Thoracic aorta (tissue), 2 donors: ENCODE measurements at places on chromosomes 2 and 18. TPM values are rescaled to one million over a fixed set of nuclear protein-coding genes. Genes with fewer than 3 reads are reported as not detected.

EGR4 gene
- total RNA-seq: not detected

TEKT4 gene
- not detected for total RNA-seq

LYPD1 gene
- 0.28 TPM for total RNA-seq

DAW1 gene
- total RNA-seq: 1.2 TPM

STPG4 gene
- total RNA-seq: not detected

NTSR2 gene
- not detected for total RNA-seq

ABCG8 gene
- not detected for total RNA-seq

GNAL gene
- 4.2 TPM for total RNA-seq

ANKRD30BL gene
- total RNA-seq: not detected

CRACDL gene
- 5.9 TPM for total RNA-seq

GCG gene
- not detected for total RNA-seq

RBM45 gene
- total RNA-seq: 18.3 TPM

DNA sequence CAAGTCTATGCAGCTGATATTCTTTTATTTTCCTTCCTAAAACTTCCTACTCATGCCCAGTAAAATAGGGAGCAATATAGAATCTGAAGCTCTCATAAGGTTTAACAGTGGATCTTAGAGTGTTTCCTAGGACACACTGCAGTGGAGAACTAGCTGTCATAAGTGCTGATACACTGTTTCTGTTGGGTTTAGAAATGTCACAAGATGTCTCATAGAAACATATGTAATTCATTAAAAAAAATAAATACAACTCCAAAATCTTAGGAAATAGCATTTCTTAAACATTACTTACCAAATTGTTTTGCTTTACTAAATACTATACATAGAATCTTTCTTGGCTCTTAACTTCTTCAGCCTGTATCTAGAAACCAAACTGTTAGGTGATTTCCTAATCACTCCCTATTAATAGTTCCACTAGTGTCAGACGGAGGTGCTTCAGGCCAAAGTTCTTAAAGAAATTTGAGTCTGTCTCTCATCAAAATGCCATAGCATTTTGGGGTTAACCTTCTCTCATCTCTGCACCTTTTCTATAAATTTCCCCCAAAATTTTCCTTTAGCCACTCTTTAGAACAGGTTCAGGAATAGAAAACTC, 93.7 kb downstream of the CERKL start:
- no peak for DNase-seq

GRCh38 chr2:46328829-46329228, 31.6 kb downstream of the EPAS1 start:
- DNase-seq: no peak

DNA sequence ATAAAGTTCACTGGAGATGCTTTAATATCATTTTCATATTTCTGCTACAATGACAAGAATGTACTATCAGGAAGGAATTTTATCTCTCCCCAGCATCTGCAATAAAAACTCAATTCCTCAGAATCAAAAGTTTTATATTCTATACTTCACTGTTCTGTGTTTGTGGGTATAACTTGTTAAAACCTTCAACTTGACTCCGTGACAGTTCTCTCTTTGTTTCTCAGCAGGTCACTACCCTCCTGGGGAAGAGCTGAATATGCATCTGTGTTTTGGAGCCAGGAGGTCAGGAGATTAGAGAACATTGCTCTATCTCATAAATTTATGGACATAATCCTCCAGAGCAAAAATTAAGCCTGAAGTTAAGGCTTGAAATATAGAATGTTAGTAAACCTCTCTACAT, 411.4 kb downstream of the TRIB2 start:
- DNase-seq: no peak

GRCh38 chr2:215530191-215530968, 94.5 kb upstream of the FN1 start:
- DNase-seq: no peak

DNA sequence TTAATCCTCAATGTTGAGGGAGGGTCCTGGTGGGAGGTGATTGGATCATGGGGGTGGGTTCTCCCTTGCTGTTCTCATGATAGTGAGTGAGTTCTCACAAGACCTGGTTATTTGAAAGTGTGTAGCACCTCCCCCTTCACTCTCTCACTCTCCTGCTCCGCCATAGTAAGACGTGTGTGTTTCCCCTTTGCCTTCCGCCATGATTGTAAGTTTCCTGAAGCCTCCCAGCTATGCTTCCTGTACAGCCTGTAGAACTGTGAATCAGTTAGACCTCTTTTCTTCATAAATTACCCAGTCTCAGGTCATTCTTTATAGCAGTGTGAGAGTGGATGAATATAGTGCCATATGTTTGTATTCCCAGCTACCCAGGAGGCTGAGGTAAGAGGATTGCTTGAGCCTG, 9.6 kb downstream of the IL1B start:
- no peak for DNase-seq

- DNase-seq: no peak
These were observed 350.7 kb upstream of the MYT1L start for GRCh38 chr2:2681711-2682251.

DNA sequence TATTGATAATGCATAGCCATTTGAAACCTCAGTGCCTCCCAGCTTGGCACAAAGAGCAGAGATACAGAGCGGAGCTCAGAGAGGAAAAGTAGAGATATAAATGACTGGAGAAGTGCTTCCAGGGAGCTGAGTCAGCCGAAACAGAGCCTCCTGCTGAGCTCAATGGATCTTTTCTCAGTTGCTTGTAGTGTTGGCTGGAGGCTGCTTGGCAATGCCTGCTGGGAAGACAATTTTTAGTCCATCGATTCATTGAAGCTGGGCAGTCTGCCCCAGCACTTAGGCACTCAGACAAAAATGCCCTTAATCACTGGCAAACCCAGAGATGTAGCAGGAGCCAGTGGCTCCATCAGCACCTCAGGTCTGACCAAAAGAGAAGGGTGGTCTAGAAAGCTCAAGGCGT, 81.3 kb upstream of the SETBP1 start:
- no peak for DNase-seq

- no peak for DNase-seq
These were observed 105.0 kb downstream of the FIGN start for GRCh38 chr2:163630836-163631235.

GRCh38 chr18:31666055-31666454, 18.3 kb downstream of the B4GALT6 start:
- no peak for DNase-seq

- DNase-seq: no peak
These were observed 55.3 kb downstream of the DCC start for GRCh38 chr18:52395146-52395852.

GRCh38 chr2:241011751-241012510, 13.5 kb downstream of the SNED1 start:
- no peak for DNase-seq

DNA sequence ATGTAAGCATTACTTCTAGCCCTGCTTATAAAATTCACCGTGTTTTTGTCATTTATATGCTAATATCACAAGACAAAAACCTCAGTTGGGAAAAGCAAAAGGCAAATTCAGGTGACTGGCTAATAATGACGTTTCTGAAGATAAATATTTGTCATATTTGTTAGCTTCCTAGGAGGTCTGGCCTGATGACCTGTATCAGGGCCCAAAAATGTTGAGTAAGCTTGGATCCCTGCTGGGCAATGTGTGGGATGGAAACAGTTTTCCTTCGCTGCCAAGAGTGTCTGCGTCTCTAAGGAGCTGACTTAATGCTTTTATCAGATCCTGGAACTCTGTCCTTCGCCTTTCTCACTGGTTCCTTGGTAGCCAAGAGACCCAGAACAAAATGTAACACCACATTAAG, 230.1 kb upstream of the PXDN start:
- DNase-seq: no peak

GRCh38 chr2:136116151-136116812, 1.7 kb downstream of the CXCR4 start:
- DNase-seq: no peak

DNA sequence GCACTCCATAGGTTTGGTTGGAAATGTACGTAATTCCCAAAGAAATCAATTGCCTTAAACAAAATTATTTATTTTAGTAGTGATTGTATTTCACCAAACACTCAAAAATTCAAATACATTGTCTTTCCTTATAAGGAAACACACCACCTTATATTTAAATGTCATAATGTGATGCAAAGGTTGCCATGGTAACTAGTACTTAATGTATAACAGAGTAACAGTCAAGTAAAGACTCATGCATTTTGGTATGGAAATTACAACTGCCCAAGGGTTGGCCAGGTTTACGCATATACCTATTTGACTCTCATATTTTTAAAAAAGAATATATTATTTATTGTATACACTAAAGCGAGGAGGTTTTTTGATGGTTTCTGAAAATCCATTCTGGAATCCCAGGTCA, 231.2 kb downstream of the TCF4 start:
- DNase-seq: no peak

GRCh38 chr2:74201596-74201995, 3.2 kb downstream of the MTHFD2 start:
- no peak for DNase-seq

- no peak for DNase-seq
These were observed 85.1 kb upstream of the ZNF532 start for GRCh38 chr18:58779529-58779928.

GRCh38 chr2:207164006-207164831, 1.5 kb downstream of the KLF7 start:
- DNase-seq: peak; percentile 15

- DNase-seq: no peak
These were observed 35.5 kb downstream of the DDX18 start for GRCh38 chr2:117850015-117850414.

GRCh38 chr2:238916875-238917590, 69.1 kb downstream of the TWIST2 start:
- DNase-seq: no peak

DNA sequence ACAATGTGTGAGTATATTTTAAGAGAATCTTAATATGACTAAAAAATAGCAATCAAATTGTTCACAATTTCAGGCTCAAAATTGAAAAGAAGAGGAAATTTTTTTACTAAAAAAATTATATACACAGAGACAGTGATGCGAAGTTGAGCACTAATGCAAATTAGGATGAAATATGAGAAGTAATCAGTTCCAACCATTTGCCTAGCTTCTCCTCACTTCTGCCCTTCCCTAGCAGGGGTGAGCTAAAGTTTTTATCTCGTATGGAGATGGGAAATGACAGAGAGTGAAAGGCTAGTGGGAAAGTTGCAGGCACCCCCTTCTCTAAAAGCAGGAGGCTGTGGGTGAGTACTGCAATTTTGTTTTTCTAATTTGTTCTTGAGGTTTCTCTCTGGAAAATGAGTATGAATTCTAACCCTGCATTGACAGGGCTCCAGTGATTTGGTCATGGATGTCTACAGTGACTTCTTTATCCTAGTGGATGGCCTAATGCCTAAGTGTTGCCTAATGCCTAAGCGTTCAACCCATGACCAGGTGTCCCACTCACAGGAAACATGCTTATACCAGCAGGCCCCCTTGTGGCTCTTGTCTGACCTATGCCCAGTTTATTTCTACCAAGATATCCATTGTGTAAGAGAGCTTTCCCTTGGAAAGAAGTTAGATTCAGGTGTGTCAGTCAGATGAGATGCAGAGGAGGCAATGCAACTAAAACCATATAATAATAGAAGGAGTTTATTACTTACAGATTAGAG, 78.0 kb upstream of the HNMT start:
- DNase-seq: no peak

GRCh38 chr18:49857708-49858107, 44.4 kb upstream of the ACAA2 start:
- no peak for DNase-seq

- peak; percentile 47 for DNase-seq
These were observed 5.5 kb downstream of the DCTN1 start for GRCh38 chr2:74374509-74375205.

DNA sequence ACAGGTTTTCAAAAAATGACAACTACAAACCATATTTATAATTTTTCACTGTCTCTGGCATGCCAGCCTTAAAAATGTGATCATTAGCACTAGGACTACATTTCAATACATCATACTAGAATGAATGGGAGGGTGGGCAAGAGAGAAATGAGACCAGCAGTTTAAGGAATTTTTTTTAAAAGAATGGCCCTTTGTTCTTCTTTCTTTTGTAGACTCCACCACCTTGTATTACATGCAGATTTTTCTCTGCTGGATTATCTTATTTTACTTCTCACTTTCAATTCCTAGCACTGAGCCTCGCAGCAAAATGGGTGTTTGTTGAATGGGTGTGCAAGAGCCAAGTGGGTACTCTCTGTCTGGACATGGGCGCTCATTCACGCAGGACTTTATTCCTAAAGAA, 39.9 kb downstream of the FRZB start:
- no peak for DNase-seq

GRCh38 chr2:216001216-216002100, 11.9 kb downstream of the MREG start:
- DNase-seq: no peak

GRCh38 chr2:166234112-166234846, 106.5 kb upstream of the SCN1A start:
- no peak for DNase-seq

DNA sequence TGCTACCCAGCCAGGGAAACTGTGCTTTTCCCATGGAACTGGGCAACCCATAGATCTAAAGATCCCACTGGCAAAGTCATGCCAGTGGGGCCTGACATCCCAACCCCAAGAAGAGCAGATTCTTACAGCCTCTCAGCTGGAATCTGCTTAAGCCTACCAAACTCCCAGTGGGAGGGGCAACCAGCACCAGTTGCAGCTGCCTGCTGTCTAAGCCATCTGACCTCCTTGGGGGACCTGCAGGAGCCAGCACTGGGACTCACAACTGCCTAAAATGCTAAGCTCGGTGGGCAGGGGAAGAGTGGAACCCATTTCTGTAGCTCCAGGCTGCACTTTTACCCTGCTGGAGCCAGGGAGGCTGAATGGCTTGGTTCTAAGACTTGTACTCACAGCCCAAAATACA, 770.7 kb upstream of the SLC8A1 start:
- DNase-seq: no peak

DNA sequence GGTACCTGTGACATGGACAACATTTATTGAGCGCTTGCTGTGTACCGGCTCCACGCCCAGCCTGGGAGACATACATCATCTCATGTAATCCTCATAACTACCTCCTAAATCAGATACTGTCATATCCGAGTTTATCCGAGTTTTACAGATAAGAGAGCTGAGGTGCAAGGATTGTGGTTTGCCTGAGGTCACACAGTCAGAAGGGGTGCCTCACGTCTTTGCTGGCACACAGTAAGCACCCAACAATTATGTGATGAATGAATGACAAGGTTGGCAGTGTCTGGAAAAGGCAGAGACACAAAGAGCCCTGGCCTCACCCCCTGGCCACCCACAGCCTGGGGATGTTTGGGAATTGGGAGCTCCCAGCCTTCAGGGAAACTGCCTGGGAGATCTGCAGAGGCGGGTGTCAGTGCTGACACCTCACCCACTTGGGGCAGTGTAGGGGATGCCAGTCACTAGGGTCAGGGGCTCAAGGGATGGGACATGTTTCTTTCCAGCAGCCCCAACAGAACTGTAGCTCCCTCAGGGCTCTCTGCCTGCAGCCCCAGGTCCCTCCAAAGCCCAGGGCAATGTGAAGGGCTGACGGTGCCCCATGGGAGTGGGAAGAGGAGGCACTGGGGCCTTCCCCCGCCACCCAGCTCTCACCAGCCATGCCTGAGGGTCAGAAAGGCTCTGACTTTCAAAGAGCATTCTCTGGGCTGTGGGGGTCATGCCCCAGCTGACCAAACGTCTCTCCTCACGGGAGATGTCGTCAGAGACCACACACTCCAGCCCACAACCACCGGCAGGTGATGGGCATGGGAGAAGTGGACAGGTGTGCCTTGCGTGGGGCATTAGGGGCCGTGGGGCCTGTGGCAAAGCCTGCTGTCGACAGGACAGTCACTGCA, 157.5 kb downstream of the ZFP36L2 start:
- no peak for DNase-seq
